ENCODE measurements at places on chromosomes 4 and X. TPM values are rescaled to one million over a fixed set of nuclear protein-coding genes. Genes with fewer than 3 reads are reported as not detected.

GRCh38 chrX:24553011-24553410, 87.9 kb downstream of the PDK3 start:
- no peak for DNase-seq

DNA sequence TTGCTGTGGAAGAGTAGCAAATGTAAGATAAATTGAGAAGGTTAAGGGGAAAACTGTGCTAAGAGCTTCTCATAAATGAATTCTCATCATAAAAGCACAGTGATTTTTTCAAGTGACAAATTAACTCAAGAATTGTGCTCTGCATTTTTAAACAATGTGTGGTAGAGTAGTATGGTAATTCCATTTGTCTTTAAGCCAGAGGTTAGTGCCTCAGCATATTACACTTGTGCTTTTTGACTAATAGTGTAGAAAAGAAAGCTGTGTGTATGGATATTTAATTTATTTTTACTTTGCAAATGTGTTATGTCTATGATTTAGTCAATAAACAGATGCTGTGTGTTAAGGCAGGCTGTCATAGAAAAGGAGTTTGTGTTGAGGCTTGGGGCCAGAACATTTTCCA, 61.0 kb downstream of the FHIP1A start:
- no peak for DNase-seq

- no peak for DNase-seq
These were observed 97.2 kb upstream of the CLNK start for GRCh38 chr4:10781805-10782204.

GRCh38 chrX:134541906-134542305, 81.9 kb downstream of the HPRT1 start:
- no peak for DNase-seq

- no peak for DNase-seq
These were observed 6.4 kb downstream of the MAB21L2 start for GRCh38 chr4:150588316-150588715.

- DNase-seq: no peak
These were observed 30.8 kb upstream of the CD40LG start for GRCh38 chrX:136616987-136617685.

DNA sequence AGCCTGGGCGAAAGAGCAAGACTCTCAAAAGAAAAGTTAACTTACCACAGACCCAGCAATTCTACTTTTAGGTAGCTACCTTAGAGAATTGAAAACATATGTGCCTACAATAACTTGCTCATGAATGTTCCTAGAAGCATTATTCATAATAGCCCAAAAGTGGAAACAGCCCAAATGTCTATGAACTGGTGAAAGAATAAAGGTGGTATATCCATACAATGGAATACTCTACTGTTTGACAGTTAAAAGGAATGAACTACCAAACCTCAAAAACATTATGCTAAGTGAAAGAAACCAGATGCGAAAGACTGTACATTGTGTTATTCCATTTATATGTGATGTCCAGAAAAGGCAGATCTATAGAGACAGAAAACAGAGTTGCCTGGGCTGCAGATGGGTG, 131.4 kb downstream of the UCHL1 start:
- no peak for DNase-seq

GRCh38 chr4:98094118-98094517, 49.2 kb downstream of the STPG2 start:
- DNase-seq: peak; percentile 29

DNA sequence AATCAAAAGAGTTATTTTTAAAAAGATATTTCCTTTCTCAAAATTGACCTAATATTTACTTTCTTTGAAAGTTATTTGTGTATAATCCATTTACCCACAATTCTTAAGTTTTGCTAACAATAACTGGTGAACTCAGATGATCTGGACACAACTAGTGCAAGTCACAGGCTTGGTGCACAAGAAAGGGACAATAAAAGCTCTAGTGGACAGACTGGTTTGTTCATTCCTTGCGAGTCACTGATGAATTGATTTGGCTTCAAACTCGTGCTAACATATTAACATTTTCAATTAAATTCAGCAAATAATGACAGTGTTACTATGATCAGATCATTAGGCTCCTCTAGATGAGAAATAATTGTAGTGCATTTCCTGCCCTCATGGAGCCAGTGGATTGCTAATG, 169.2 kb downstream of the BMPR1B start:
- DNase-seq: no peak

GRCh38 chr4:2141762-2142451, 82.8 kb downstream of the NAT8L start:
- no peak for DNase-seq

- DNase-seq: no peak
These were observed 1995.9 kb downstream of the C4orf33 start for GRCh38 chr4:131091896-131092295.

Gene AMOT
- 35.4 TPM for total RNA-seq

Gene FOXR2
- not detected for total RNA-seq

Gene KIT
- 24.4 TPM for total RNA-seq

Gene DCAF4L1
- 0.12 TPM for total RNA-seq

Gene SAGE1
- not detected for total RNA-seq

Gene CNOT6L
- 43.2 TPM for total RNA-seq

Gene NSG1
- 1.6 TPM for total RNA-seq

Gene SPANXC
- not detected for total RNA-seq

Data from mucosa of gallbladder (tissue), 1 donor.